HTR-8/SVneo (cell line): ENCODE measurements at places on chromosomes 4 and X.

GRCh38 chr4:102732678-102733077 is 28.1 kb downstream of the MANBA start:
- no peak for DNase-seq

DNA sequence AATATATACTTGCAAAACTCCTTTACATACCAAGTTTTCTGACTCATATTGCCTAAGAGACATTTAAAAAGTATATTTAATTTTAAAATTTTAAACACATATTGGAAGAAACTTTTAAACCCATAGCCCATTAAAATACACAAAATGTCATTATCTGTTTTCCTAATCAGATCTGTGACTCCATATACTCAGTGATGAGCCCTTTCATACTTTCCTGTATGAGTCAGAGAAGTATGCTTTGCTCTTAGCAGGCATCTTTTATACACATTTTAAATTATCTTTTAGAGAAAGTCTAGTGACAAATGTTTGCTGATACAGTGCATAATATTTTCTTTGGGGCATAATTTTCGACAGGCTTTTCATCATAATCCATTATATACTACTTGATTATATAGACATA is 26.4 kb downstream of the SPIN3 start:
- DNase-seq = no peak

DNA sequence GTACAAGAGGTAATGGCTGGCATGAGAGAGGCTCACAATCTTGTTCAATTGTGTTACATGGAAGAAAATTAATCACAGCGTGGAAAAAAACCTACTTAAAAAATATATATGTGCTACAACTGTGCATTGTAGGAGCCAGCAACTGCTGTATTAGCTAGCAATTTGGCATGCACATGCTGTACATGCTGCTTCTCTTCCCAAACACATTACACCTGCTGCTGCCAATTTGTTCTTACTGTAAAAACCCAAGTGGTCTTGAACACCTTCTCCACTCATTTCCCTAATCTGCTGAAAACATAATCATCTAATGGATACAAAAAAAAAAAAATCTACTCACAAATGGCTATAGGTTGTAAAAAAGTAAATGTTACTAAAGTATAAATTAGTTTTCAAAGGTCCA is 264.2 kb downstream of the INPP4B start:
- no peak for DNase-seq

- no peak for DNase-seq
These were observed 42.8 kb downstream of the HMX1 start for GRCh38 chr4:8828869-8829268.

- DNase-seq = no peak
These were observed 25.2 kb upstream of the ZFX start for GRCh38 chrX:24124244-24124799.

GRCh38 chrX:54825716-54826438 is 18.3 kb downstream of the MAGED2 start:
- no peak for DNase-seq

DNA sequence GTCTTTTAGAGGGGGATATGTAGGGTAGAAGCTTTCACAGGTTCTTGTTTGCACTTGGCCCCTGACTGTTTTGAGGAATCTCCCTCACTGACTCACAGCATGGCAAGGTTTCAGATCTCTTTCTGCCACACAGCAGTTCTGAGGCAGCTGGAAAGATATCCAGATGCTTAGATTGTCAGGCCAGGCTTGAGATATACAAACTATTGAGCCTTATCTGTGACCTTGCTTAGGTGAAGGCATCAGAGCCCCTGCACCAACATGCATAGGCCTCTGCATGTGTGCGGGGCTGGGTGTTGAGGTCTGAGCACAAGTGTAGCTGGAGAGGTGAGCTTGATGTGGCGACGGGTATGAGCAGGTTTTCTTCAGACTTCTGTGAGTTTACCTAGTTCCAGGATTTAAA is 80.9 kb upstream of the MSANTD1 start:
- no peak for DNase-seq

DNA sequence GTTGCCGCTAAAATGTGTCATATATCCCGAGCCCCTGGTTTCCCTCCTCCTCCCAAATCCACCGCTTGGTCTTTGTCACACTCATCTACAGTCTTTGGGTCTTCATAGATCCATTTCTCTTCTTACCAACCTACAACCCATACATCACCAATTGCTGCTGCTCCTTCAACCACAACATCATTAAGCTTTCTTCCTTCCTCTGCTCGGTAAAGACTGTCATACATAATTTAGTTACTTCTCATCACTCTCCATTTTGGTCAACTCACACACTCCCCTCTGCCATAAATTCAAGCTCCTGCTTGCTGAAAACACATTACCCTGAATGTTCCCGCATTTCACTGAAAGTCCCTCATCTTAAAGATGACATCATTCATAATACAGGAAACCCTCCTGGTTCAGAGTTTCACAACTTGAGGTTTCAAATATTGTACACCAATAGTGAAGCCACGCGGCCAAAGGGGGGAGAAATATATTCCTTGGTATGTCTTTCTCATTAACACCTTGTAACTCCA is 1.7 kb upstream of the DCTD start:
- no peak for DNase-seq

DNA sequence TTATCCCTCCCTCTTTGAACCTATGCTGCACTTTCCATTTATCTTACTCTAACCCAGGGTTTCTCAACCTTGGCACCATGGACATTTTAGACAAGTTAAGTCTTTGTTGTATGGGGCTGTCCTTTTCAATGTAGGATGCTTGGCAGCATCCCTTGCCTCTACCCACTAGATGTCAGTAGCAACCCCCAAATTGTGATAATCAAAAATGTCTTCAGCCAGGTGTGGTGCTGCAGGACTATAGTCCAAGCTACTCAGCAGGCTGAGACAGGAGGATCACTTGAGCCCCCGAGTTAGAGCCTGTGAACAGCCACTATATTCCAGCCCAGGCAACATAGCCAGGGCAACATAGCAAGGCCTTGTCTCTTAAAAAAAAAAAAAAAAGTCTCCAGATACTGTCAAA is 7.0 kb downstream of the LRCH2 start:
- no peak for DNase-seq

- DNase-seq = no peak
These were observed 11.7 kb downstream of the BBS12 start for GRCh38 chr4:122744229-122744628.

- DNase-seq = no peak
These were observed 606.0 kb downstream of the BCOR start for GRCh38 chrX:39491548-39492297.

- DNase-seq = no peak
These were observed 921 bp downstream of the PFKFB1 start for GRCh38 chrX:54992911-54993622.

DNA sequence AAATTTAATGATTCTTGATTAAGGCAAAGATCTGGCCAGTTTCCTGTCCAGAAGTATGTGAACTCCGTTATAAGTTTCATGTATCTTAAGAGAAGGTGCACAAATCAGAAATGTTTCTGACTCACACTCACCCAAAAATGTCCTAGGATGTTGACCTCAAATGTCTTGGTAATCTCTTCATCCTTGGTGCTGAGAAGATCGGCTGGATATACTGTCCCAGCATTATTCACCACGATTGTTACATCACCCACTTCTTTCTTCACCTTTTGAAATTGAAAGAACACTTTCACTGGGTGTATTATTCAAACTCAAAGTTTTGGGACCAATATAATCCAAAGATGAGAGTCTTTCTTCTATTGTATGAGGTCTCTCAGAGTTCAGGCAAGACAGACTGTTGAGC is 5.7 kb downstream of the HSD17B13 start:
- no peak for DNase-seq

DNA sequence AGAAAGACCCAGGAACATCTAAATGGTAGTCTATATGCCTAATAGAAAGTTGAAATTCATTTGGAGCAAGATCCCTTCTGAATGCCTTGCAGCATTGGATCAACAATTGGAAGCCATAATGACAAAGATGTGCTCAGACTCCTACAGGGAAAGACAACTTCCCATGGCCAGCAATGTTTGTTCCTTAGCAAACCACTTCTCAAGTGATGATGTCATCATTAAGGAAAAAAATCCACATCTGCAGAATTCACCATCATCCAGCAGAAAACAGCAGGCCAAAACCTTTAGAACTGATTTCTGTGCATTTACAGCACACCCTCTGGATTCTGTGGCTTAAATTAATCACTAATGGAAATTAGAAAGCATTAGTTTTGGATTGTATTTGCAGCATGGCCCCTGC is 82.4 kb upstream of the ZIC3 start:
- no peak for DNase-seq

- no peak for DNase-seq
These were observed 23.9 kb downstream of the EVC start for GRCh38 chr4:5734853-5735252.

- no peak for DNase-seq
These were observed 2.7 kb downstream of the HAND2 start for GRCh38 chr4:173527103-173527891.

DNA sequence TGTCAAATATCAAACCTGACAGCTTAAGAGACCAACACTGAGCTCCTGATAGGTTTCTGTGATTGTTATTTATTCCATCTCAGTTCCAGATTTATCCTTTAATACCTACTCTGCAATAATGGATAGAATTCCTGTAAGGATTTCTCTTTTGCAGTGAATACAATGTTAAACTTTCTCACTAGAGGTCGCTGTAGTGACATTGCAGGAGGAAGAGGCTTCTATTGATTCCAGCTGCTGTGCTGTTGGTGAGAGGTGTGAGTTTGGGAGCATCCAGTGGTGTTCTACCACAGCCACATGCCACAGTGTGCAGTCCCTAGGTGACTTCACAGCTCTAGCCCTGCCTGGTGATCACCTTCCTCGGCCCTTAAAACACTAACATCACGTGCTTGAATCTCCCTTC is 34.6 kb upstream of the DCAF8L2 start:
- peak; percentile 30 for DNase-seq

DNA sequence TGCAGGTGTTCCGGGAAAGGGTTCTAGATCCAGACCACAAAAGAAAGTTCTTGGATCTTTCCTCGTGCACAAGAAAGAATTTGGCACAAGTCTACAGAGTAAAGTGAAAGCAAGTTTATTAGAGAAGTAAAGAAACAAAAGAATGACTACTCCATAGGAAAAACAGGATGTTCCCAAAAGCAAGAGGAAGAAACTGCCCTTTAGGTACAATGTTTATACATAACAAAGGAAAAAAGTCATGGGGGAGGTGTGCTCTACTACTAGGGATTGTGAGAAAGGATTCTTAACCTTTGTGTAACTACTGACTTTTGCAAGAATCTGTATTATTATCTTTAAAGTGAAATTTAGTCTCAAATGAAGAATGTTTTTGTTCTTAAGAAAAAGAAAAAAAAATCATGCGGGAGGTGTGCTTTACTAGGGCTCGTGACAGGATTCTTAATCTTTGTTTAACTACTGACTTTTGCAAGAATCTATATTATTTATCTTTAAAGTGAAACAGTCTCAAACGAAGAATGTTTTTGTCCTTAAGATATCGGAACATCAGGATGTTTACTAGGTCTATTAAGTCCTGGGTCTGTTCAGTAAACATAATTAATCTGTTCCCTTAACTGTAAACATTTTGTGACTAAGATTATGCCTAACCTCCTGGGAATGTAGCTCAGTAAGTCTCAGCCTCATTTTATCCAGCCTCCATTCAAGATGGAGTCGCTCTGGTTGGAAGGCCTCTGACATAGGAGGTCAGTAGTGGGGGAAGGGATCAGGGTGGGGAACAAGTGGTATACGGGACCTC is 110.4 kb upstream of the BEND4 start:
- no peak for DNase-seq

DNA sequence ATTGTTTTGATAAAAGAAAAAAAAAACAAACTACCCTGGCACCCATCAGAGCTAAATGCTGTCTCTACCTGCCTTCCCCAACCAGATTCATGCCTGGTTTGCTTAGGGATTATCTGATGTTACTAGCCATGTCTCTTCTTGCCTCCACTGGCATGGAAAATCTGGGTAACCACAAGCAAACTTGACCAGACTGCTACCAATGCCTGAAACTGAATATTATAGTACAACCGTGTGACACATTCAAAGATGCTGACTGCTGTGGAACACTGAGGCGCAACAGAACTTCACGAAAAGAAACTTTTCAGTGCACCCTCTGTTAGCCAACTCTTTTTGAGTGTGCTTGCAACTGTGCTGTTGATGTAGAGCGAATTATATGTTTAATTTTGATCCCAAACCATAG is 228.1 kb downstream of the CBR4 start:
- no peak for DNase-seq

DNA sequence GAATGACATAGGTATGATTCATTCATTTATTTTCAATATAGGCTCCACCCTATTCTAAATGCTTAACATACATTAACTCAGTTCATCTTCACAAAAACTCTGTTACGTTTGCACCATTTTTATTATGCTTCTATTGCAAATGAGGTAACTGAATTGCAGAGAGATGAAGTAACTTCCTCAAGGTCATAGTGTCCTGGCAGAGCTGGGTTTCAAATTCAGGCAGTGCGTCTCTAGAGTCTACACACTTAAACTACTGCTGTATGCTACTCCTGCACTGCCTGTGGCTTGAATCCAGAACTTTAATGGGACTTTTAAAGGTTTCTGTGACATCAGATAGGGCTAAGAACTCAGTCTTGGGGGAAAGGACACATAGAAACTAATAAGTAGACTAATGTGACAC is 413.4 kb downstream of the UBE2NL start:
- no peak for DNase-seq

- DNase-seq = no peak
These were observed 269.8 kb upstream of the ARX start for GRCh38 chrX:25285598-25285997.

- no peak for DNase-seq
These were observed 31.0 kb upstream of the PDE5A start for GRCh38 chr4:119659576-119659975.

GRCh38 chrX:1165535-1166196 is 46.8 kb downstream of the CRLF2 start:
- no peak for DNase-seq

GRCh38 chr4:112895811-112896608 is 153.4 kb upstream of the ANK2 start:
- DNase-seq = no peak

DNA sequence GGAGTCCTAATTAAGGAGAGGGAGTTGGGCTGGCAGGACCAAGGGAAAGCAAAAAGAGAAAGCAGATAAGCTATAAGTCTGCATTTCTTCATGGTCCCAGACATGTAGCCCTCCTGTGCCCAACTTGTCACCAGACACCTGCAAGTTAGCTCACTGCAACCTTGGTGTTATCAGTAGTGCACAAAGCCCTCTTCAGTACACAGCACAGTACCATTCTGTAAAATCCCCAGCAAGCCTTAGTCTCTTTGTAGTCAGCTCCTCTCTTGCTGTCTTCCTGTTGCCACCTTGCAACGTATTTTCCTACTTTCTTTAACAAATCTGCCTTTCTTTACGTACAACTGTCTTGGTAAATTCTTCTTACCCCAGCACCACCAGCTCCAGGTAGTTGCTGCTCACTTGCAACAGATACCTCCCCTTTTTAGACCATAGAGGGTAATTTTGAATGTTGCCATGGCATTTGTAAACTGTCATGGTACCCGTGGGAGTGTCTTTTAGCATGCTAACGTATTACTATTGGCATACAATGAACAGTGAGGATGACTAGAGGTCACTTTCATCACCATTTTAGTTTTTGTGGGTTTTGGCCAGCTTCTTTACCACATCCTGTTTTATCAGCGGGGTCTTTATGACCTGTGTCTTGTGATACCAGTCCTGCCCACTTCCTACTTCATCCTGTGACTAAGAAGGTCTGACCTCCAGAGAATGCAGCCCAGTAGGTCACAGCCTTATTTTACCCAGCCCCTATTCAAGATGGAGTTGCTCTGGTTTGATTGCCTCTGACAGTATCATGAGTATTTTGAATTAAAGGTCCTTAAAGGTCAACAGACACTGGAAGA is 28.3 kb upstream of the AP1S2 start:
- no peak for DNase-seq

GRCh38 chr4:188266386-188266785 is 127.1 kb downstream of the TRIML1 start:
- no peak for DNase-seq
